GM23248 (cell line): ENCODE measurements at places on chromosomes 3 and 15.

- DNase-seq, result peak; percentile 54
Observed at GRCh38 chr15:100601163-100601562, 821 bp downstream of the LINS1 start.

DNA sequence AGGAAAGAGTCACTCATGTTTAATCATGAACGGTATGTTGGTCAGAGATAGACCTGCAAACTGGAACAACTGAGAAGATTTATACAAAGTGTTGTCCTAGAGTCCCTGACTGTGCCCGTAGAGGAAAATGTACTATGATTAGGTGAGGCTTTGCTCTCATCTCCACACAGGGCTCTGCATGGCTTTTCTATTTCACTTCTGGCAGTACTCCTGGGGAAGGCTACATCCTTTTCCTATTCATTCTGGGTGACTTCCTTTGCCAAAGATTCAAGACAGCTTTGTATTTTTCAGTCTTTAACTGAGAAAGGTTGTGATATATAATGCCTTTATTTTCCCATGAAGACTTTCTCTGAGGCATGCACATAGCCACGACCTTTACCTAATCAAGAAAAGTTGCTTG lies 414.7 kb downstream of the ZBTB20 start:
- DNase-seq, result no peak

DNA sequence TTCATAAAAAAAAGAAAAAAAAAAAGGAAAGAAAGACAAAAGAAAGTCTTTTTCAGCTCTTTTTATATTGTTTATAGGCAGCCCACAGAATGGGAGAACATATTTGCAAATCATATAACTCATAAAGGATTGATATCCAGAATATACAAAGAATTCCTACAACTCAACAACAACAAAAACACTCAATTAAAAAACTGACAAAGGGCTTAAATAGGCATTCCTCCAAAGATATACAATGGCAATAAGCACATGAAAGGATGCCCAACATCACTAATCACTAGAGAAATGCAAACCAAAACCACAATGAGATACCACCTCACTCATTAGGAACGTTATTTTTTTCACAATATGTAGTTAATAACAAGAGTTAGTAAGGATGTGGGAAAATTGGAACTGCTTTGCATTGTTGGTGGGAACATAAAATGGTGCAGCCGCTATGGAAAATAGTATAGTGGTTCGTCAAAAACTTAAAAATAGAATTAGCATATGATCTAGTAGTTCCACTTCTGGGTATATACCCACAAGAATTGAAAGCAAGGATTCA lies 54.2 kb upstream of the CMTM8 start:
- peak; percentile 62 for DNase-seq

DNA sequence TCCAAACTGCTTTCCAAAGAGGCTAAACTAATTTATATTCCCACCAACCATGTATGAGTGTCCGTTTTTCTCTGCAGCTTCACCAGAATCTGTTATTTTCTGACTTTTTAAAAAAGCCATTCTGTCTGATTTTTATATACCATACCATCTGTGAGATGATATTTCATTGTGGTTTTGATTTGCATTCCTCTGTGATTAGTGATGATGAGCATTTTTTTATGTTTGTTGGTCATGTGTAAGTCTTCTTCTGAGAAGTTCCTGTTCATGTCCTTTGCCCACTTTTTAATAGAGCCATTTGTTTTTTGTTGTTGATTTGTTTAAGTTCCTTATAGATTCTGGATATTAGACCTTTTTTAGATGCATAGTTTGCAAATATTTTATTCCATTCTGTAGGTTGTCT lies 179.4 kb upstream of the ALCAM start:
- DNase-seq, result no peak

DNA sequence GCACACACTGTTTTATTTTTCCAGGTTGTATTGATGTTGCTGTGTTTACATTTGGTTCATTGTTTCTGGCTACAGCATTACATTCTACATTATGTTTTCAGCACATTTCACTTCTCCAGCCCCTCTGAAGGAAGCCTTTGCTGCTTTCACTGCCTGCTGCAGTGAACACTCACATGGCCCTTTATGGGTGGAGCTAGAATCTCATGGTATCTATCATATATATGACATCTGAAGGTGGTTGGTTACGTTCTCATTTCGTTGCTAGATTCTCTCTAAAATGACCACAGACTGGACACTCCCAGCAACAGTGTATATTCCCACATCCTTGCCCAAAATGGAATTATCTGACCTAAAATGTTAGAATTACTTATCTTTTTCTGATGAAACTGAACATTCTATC lies 35.2 kb upstream of the CTDSPL start:
- DNase-seq, result no peak

- no peak for DNase-seq
Observed at GRCh38 chr3:100169201-100169920, 55.1 kb upstream of the FILIP1L start.
